Right hindlimb (tissue), 1 donor: ENCODE measurements at places on chromosomes 3 and 15.

GRCh38 chr3:84692261-84692660, 266.5 kb upstream of the CADM2 start:
- no peak for DNase-seq

- DNase-seq = no peak
Observed at GRCh38 chr3:32147933-32148332, 41.5 kb downstream of the GPD1L start.

DNA sequence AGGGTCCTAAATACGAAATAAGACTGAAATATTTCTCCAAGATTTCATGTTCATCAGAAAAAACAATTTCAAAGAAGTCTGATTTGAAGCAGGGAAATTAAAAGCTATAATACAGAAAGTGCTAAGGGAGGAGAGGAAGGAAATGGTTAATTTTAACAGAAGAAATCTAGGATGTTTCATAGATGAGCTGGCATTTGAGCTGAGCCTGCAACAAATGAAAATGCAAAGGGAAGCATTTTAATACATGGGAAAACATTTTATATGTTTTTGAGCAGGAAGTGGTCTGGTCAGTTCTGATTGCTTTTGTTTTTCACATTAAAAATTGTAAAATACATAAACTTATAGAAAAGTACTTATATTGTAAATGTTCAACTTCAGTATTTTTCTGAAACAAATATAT, 17.2 kb upstream of the RAP2B start:
- no peak for DNase-seq

DNA sequence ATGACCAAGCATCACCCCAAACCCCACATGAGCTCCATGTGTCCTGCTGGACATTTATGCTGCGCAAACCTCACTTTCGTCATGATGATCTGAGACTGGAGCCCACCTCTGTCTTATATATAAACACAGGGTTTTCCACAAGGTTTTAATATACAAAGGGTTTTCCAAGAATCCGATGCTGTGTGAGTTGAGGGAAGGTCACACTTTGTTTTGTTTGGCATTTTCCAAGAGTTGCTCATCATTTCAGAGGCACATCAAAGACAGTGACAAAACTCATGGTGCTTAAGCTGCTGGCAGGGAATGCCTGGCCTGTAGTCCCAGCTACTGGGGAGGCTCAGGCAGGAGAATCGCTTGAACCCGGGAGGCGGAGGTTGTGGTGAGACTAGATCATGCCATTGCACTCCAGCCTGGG, 20.0 kb downstream of the EFCC1 start:
- DNase-seq = no peak

- DNase-seq = peak; percentile 15
Observed at GRCh38 chr3:38114875-38115644, 21.9 kb downstream of the ACAA1 start.

GRCh38 chr15:25182736-25183445, 228.1 kb downstream of the SNRPN start:
- peak; percentile 4 for DNase-seq

DNA sequence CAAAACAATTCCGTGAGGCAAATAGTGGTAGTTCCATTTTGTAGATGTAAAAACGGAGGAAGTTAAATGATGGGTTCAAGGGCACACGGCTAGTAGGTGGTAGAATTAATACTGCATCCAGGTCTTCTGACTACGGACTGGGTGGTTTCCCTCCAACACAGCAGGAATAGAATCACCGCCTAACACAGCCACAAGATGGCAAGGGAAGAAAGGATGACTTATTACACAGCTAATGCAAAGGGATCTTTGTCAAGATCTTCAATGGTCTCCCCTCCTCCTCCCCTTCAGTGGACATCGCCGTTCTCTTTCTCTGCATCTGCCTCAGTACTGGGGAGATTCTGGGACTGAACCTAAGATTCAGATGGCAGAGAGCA, 524 bp upstream of the TOPBP1 start:
- no peak for DNase-seq

GRCh38 chr3:7203969-7204847, 343.3 kb downstream of the GRM7 start:
- DNase-seq = no peak

GRCh38 chr3:101784855-101785613, 6.0 kb downstream of the NXPE3 start:
- no peak for DNase-seq

DNA sequence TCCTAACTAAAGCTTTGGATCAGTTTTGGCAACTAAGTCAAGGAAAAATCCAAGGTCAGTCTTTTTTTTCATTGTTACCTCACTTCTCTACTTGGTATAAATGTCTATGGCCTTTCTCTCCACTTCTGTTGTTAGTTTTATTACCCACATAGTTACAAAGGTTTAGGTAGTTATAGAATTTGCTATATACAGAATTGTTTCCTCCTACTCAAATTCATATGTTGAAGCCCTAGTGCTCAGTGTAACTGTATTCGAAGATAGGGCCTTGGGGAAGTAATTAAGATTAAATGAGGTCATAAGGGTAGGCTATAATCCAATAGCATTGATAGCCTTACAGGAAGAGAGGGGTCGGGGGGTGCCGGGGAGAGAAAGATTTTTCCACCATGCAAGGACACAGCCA, 19.7 kb upstream of the STIMATE start:
- DNase-seq = no peak

GRCh38 chr3:179608931-179609720, 4.5 kb downstream of the NDUFB5 start:
- no peak for DNase-seq

- DNase-seq = peak; percentile 12
Observed at GRCh38 chr3:126548556-126549466, 9.9 kb downstream of the C3orf22 start.

DNA sequence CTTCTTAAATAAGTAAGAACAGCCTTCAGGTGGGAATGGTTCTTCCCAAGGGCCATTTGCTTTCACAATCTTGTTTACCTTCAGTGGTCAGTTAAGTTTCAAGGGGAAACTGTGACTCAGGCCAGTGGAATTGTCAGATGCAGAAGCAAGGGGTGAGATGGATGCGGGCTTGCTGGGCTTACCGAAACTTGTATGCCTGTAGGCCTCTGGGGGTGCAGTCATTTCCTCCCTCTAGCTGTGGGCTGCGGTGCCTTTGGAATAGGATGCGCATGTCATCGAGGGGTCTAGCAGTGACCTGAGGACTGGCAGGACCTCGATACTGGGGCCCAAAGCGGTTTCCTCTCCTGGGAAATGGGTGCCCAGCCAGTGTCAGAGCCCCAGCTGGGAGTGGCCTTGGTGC, 121.6 kb downstream of the EEFSEC start:
- DNase-seq = no peak

DNA sequence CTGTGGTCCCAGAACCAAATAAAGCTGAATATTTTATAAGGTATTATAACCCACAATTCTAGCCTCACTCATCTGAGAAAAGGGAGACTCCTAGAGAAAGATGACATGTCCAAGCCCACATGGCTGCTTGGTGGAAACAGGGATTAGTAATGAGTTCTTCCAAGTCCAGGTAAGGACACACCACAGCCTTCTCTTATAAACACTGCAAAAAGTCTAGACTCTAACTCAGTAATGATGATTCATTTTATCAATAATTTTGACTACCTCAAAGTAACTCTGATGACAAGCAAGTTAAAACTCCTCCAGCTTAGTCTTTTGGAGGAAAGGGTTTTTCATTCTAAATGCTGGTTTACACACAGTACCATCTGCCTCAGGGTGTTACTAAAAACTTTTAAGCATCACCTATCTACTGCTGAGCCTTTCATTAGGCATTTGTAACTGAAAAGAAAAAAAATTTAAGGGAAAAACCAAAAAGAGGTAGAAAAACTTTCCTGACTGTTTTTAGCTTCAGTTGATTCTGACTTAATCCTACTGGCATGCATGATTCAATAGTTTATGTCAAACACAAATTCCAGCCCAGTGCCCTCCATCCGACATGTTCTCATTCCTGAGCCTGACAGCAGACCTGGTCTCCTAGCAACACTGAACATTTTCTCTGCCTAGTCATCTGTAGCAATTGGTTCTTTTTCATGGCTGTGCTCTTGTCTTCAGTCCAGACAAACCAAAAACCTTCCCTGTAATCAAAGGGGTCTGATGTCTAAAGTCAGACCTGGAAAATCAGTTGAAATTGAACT, 43.9 kb downstream of the P3H2 start:
- DNase-seq = peak; percentile 67

- no peak for DNase-seq
Observed at GRCh38 chr3:102078854-102079808, 229.8 kb downstream of the NFKBIZ start.

GRCh38 chr3:177385831-177386301, 188.6 kb upstream of the TBL1XR1 start:
- no peak for DNase-seq

DNA sequence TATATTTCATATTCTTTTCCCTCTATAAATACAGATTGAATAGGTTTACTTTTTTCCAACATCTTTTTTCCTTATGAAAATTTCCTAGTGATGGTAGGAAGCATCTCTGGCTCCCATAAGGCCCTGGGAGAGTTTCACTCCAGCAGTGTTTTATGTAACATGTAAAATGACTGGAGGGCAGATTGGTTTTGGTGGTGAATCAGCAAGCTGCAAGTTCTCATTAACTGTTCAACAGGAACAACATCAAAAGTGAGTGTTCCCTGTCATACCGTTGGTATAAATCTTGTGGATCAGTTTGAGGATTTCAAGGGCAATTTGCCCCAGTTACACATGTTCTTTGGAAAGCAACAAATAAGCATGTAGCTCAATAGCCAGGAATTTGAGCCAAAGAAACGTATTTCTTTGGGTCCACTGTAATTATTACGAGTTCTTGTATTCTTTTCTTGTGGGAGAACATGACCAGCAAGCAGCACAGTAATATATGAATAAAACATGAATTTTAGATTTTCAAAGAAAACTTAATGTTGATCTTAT, 345.7 kb downstream of the SV2B start:
- DNase-seq = no peak

GRCh38 chr3:152860736-152861135, 25.8 kb downstream of the P2RY1 start:
- no peak for DNase-seq

GRCh38 chr15:45147606-45148005, 17.8 kb downstream of the DUOX1 start:
- DNase-seq = no peak

- DNase-seq = no peak
Observed at GRCh38 chr15:82950746-82951370, 1.7 kb downstream of the HOMER2 start.

DNA sequence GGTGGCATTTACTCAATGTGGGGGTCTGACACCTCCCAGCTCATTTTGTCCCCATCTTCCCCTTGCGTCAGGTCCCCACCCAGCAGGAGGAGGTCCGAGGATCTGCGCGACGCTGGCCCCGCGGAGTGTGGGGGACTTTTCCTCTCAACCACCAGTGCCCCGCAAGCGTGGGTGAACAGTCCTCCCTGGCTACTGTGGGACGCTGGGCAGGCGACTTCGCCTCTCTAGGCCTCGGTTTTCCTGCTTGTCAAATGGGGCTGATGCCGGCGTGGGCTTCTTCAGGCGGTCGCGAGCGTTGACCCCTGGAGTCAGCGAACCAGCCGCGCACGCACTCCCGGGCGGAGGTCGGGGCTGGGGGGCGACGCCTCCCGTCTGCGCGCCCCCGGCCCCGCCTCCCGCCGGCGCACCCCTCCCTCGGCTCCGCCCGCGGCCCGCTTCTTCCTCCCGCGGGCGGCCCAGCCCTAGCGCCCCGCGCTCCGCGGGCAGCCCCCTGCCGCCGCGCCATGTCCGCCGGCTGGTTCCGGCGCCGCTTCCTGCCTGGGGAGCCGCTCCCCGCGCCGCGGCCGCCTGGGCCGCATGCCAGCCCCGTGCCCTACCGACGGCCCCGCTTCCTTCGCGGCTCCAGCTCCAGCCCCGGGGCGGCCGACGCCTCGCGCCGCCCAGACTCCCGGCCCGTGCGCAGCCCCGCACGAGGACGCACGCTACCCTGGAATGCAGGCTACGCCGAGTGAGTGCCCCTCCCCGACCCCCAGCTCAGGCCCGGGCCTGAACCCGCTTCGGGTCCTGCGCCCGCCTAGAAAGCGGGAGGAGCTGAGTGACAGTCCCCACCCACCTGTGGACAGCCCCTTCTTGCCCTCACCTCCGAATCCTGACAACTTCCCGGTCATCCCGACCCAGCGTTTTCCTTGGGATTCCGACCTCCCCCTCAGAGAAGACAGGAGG, at the start of gene PPM1M:
PPM1M (plus strand) TSS at position 438 of the 942 bp plus-strand sequence; CDS start at position 504, 66 bp downstream.
- DNase-seq = peak; percentile 72

GRCh38 chr15:33101036-33101435, 93.5 kb downstream of the FMN1 start:
- DNase-seq = no peak

DNA sequence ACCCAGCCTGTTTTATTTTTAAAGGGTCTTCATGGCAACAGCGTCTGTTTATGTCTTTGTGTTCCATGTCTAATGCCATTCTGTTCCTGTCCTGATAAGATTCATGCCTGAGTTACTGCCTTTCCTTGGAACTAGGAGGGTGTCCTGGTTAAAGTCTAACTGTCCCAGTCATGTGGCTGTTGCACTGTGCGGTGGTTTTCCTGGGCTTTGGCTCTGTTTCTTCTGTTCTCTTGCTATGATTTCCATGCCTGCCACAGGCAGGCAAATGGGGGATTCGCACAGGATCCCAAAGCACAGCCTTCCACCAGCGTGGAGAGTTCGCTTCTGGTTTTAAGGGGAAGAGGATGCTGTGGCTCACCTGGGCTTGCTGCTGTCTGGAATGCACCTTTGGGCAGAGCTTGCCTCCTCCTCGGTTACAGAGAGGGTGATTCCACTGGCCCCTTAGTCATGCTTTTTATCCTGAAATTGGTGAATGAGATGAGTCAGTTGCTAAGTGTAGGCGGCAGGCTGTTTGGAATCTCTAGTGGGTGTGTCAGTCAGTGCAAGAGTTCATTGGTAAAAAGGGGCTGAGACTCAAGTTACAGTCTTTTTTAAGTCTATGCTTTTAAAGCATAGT, 86.8 kb downstream of the CCK start:
- DNase-seq = peak; percentile 71

DNA sequence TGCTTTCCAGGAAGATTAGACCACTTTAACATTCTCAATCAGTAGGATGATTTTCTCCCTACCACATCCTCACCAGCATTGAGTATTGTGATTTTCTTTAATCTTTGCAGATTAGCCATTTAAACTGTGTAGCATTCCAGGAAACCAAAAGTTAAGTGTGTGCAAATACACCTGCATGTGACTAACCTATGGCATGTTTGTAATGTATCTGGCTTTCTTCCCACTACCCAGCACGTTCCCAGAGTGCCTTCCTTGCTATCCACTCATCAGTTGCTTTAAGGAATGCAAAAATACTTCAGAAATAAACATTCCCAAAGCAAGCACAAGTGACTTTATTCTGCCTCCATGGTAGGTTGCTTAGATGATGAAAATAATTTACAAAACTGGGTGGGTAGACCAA, 74.2 kb downstream of the ATG7 start:
- no peak for DNase-seq

DNA sequence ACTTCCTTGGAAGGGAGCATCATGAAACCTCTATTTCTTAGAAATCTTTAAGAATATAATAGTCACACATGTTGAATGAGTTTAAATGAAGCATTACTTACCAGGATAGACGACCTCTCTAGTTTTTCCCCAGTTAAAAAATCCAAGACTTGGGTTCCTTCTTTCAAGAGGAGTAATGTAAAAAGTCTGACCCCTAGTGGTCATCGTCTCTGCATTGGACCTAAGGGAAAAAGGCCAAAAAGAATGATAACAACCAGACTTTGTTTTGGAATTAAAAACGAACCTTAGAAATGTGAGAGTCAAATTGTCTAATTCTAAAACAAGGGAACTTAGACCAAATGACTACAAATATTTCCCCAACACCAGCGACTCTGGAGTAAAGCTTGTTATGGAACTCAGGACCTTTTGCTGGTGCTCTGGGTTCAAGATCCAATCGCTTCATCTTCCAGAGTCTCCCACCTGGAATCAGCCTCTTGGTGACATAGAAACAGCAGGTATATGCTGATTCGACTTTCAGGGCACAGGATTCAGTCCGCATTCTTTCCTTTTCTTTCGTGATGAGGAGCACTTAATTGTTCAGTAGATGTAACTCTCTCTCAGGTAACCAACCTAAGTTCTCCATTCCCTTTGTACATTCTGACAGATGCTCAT, 214.8 kb upstream of the TPRG1 start:
- no peak for DNase-seq
